ENCODE measurements at places on chromosomes 7 and 10.

- no peak for DNase-seq
These were observed 90.4 kb downstream of the OSBPL3 start for GRCh38 chr7:24889611-24890010.

DNA sequence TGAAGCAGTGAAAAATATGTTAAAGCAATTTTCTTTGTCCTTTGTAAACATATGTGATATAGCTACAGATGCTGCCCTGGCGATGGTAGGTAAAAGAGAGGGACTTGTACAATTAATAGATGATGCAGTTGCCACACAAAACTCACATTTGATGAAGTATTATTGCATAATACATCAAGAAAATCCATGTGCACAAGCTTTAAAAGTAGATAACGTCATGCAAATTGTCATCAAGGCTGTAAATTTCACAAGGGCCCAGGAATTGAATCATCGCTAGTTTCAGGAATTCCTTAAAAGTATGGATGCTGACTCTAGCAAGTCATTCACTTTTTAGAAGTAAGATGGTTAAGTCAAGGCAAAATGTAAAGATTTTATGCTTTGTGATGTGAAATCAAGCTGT is 10.0 kb downstream of the CYP3A5 start:
- DNase-seq = no peak

DNA sequence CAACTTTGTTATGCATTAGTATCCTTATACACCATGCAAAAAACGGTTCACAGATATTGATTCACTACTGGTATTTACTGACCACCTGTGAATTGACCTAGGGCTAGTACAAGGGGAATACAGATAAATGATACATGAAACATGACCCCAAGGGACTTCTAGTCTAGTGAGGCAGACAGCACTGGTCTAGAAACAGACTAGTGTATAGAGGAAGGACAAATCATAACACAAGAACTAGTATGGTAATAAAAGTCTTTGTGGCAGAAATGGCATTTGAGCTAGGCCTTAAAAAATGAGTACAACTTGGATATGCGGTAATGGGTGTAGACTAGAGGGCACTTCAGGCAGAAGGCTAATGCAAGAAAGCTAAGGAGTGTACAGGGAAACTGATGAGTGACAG is 86.6 kb downstream of the SLC25A13 start:
- DNase-seq = no peak

- DNase-seq = no peak
These were observed 124.8 kb downstream of the TCERG1L start for GRCh38 chr10:131186547-131187253.

GRCh38 chr10:4483811-4484210 is 342.2 kb upstream of the AKR1E2 start:
- DNase-seq = no peak

- DNase-seq = no peak
These were observed 129.9 kb upstream of the ITGB1 start for GRCh38 chr10:33087922-33088321.

GRCh38 chr7:66886152-66886551 is 34.9 kb upstream of the TMEM248 start:
- DNase-seq = no peak

DNA sequence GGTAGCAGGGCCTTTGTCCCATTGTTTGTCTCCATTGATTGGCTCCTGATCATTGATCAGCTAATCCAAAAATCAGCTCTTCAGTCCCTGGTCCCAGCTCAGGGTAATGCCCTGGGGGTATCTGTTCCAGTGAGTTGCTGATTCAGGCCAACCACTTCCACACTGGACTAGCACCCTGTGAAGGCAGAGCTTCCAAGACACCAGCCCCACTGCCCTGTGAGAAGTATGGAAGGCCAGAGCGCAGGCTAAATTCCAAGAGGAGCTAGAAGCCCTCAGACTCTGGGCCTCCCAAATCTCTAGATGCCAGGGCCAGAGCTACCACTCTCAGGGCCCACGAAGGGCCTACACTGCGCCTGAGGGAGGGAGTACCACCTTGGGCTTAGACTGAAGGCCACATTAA is 10.4 kb downstream of the TMEM72 start:
- DNase-seq = no peak

- no peak for DNase-seq
These were observed 20.7 kb downstream of the VSTM4 start for GRCh38 chr10:49094646-49095045.

- DNase-seq = no peak
These were observed 192.3 kb upstream of the PITRM1 start for GRCh38 chr10:3364768-3365480.

- no peak for DNase-seq
These were observed 36.6 kb upstream of the PDLIM1 start for GRCh38 chr10:95327367-95327766.

GRCh38 chr7:94655848-94656657 is at the start of gene SGCE:
TSS of gene SGCE (minus strand) at chr7:94656133. CDS start at chr7:94656098, 35 bp downstream.
- DNase-seq = no peak

GRCh38 chr7:96004578-96004977 is 232.2 kb downstream of the DYNC1I1 start:
- no peak for DNase-seq

DNA sequence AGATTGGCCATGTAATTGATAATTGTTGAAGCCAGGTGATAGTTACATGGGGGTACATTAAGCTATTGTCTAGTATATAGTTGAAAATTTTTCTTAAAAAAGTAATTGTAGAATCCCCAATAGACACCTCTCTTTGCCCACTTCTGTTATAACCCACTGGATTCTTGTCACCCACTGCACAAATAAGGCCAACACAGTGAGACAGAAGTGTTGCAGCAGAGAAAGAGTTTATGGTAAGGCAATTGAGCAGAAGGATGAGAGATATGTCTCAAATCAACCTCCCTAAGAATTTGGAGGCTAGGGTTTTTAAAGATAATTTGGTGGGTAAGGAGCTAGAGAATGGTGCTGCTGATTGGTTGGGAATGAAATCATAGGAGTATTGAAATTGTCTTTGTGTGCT is 270.3 kb upstream of the TAC1 start:
- no peak for DNase-seq

DNA sequence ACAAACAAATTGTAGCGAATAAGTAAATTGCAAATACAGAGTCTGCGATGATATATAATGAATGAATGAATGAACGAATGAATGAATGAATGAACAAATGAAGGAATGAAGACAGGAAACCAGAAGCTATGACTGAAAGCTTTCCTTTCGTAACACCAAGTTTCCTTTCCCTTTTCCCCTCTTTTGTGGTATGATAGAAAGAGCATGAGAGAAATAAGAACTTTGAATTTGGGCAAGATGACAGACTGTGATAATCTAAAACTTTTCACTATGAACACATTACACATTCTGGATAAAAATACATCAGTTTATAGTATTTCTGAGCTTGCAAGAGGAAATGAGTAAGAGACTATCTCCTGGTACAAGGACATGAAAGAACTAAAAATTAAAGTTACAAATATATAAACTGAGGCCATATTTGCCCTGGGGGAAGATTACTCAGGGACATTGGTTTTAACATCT is 8.4 kb upstream of the UCN3 start:
- no peak for DNase-seq

GRCh38 chr7:102306916-102307677 is 20.4 kb downstream of the SH2B2 start:
- DNase-seq = no peak

GRCh38 chr7:71339924-71340323 is 208.0 kb downstream of the GALNT17 start:
- DNase-seq = no peak

- DNase-seq = no peak
These were observed 35.8 kb downstream of the HECW1 start for GRCh38 chr7:43148161-43148731.

DNA sequence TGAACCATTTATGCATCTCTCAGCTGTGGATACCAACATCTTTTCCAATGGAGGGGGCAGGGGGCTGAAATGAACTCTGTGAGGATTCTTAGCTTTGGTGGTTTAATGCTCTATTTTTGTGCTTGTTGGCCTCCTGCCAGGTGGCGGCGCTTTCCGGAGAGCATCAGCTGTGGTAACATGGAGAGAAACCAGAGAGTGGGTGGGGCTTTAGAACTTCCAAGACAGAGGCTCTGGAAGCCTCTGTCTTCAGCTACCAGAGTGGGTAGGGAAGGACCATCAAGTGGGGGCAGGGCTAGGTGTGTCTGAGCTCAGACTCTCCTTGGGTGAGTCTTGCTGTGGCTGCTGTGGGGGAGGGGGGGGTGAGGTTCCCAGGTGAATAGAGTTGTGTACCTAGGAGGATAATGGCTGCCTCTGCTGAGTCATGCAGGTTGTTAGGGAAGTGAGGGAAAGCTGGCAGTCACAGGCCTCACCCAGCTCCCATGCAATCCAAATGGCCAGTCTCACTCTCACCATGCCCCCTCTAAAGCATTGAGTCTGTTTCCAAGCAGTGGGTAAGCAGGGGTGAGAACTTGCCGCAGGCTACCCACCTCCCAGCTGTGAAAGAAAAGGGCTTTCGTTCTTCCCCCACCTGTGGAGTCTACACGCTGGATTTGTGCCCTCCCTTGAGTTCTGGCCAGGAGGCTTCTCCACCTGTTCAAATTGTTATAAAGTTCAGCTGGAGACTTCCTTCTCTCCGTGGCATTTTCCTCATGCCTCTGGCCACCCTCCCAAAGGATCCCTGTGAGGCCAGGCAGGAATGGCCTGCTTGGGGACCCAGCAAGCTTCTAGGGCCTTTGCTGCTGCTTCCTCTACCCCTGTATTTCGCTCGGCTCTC is 527.0 kb downstream of the NEBL start:
- DNase-seq = no peak

- DNase-seq = no peak
These were observed 328.2 kb downstream of the TNS3 start for GRCh38 chr7:47253650-47254080.

- no peak for DNase-seq
These were observed 6.5 kb downstream of the BLVRA start for GRCh38 chr7:43764807-43765491.

GRCh38 chr7:24108906-24109376 is 175.0 kb upstream of the NPY start:
- no peak for DNase-seq

GRCh38 chr10:33117816-33118215 is 159.8 kb upstream of the ITGB1 start:
- DNase-seq = peak; percentile 30

DNA sequence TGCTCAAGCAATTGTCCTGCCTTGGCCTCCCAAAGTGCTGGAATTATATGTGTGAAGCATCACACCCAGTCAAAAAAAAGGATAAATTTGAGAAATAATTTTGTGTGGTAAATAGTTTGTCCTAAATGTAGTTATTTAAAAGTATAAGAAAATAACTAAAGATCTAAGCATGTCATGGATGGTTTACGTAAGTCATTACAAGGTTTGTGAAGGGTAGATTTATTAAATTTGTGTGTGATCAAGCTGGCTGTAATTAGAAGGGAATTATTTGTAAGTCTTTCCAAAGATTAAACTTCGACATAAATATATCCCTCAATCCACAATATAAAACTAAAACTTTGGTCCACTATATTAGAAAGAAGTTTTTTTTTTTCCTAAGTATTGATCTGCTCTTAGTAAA is 28.6 kb downstream of the ORC5 start:
- DNase-seq = no peak

- no peak for DNase-seq
These were observed 19.4 kb downstream of the C1GALT1 start for GRCh38 chr7:7201578-7202374.

GRCh38 chr7:30789334-30789711 is 18.1 kb downstream of the MINDY4 start:
- no peak for DNase-seq

GRCh38 chr7:141664450-141664849 is 37.5 kb downstream of the DENND11 start:
- no peak for DNase-seq

DNA sequence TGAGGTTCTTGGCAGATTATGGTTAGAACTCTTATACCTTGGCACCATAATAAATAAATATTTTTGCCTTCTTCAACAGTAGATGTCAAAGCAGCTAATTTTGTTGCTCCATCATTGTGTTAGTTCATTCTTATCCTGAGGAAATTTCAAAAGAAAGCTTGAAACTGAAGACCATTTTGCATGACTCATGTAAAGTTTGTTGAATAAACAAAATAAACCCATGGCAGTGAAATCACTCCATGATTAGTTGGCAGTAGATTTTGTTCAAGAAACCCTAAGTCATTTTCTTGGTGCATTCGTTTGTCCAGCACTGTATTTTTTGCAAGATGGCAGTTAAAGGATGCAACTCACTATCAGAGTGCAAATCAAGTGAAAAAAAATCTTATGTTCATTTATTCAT is 91.6 kb downstream of the HECW1 start:
- no peak for DNase-seq

DNA sequence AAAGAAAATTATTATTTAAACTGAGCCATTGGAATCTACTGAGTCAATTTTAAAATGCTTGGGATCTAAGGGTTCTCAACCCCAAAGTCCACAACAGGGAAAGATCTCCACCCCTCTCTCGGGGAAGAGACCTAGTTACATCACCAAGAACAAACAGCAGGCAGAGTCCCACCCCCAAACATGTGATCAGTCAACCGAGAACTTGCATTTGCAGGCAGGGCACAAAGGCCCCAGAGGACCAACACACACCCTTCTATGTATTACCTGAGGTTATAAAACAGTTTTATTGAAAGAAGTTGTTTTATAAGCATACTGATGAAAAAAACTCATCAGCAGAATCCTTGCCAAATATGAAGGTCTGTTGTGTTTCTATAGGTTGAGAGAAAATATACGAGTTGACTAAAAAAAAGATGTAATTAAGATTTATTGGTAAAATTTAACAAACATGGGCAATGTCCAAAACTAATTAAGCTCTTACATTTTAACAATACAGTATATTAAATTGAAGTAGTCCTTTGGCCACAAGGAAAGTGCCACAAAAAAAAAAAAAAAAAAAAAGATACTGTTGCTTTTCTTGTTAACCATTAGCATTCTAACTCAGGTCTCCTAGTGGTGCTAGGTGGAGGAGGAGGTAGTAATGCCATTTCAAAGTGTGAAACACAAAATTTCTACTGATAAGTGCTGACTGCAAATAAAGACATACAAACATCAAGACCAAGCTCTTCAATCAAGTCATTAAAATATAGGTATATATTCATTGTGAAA is 975 bp upstream of the USP54 start:
- no peak for DNase-seq

GRCh38 chr7:77753173-77753572 is 45.1 kb downstream of the TMEM60 start:
- DNase-seq = no peak

DNA sequence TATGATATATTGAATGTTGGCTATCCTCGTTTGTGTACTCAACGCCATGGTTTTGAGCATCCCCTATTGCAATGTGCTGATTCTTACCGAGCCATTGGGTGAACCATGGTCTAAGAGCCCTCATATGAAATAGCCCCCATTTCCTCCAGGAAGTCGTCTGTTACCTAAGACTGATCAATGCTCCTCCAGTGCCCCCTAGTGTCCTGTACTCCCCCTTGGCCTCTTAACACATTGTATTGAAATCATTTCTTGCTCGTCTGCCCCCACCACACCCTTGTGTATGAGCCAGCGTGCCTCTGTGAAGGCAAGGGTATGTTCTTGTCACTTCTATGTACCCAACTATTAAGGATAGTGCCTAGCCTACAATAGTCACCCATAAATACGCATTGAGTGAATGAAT is 11.2 kb upstream of the SLC35B4 start:
- peak; percentile 7 for DNase-seq
